ENCODE measurements at places on chromosomes 3 and 15.

DNA sequence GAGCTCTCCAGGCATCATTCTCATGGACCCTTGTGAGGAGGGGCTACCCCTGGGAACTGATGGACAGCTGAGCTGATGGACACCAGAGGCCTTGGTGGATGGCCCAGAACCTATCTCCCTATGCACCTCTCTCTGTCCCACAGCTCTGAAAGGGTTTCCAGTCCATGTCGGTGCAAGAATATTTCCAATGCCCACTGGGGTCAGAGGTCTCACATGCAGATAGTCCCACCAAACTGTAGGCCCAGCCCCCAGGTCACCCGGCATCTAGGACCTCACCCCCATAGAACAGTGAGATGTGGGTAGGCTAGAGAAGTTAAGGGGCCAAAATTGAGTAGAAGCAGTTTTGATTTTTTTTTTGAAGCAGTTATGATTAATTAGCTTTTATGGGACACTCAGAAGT lies 2.6 kb downstream of the ALPK3 start:
- no peak for DNase-seq

GRCh38 chr3:15520185-15520584 lies 1.3 kb downstream of the COLQ start:
- DNase-seq, result no peak

GRCh38 chr15:48422401-48422800 lies 91.2 kb downstream of the DUT start:
- no peak for DNase-seq

GRCh38 chr3:121995161-121996137 lies 26.6 kb downstream of the ILDR1 start:
- no peak for DNase-seq

DNA sequence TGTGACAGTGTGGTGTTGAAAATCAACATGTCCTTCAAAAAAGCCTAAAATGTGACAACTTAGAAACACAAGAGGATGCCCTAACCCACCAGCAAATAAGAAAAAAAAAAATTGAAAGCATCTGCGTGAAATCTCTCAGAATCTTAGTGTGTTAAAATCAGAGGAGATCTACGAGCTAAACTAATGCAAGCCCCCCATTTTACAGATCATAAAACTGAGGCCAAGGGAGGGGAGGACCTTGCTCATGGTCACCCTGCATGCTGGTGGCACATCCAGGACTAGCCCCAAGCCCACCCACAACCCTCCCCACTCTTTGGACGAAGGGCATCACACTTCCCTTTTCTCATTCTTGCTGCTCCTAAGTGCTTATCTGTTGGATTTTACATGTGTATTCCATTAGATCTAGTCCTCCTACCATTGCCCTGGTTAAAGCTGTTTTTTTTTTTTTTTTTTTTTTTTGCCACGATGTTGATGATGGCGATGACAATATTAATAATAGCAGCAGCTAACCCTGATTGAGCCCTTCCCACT lies 29.1 kb upstream of the NOX5 start:
- DNase-seq, result no peak

- no peak for DNase-seq
Measured at GRCh38 chr3:121431726-121432517, 113.9 kb downstream of the POLQ start.

DNA sequence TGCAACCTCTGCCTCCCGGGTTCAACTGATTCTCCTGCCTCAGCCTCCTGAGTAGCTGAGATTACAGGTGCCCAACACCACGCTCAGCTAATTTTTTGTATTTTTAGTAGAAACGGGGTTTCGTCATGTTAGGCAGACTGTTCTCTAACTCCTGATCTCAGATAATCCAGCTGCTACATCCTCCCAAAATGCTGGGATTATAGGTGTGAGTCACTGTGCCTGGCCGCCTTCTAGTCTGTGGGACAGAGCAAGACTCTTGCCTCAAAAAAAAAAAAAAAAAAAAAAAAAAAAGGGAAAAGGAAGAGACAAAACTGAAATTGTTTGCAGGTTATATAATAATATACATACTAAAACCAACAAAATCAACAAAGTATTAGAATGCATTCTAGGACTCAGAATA lies 215.2 kb downstream of the PCCB start:
- no peak for DNase-seq

- DNase-seq, result no peak
Measured at GRCh38 chr3:58688574-58688973, 22.0 kb upstream of the FAM3D start.

DNA sequence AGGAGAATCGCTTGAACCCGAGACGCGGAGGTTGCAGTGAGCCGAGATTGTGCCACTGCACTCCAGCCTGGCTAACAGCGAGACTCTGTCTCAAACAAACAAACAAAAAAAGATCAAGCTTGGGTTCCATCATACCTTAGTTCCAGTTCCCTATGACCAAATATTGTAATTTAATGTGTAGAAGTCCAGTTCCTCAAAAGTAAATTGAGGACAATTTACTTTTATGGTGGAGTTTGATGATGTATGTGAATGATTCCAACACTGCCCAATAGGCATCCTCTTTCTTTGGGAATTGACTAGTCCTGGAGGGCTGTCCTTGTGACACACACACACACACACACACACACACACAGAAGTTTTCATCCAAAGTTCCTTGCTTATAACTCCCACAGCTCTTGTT lies 2.8 kb upstream of the PKM start:
- no peak for DNase-seq

DNA sequence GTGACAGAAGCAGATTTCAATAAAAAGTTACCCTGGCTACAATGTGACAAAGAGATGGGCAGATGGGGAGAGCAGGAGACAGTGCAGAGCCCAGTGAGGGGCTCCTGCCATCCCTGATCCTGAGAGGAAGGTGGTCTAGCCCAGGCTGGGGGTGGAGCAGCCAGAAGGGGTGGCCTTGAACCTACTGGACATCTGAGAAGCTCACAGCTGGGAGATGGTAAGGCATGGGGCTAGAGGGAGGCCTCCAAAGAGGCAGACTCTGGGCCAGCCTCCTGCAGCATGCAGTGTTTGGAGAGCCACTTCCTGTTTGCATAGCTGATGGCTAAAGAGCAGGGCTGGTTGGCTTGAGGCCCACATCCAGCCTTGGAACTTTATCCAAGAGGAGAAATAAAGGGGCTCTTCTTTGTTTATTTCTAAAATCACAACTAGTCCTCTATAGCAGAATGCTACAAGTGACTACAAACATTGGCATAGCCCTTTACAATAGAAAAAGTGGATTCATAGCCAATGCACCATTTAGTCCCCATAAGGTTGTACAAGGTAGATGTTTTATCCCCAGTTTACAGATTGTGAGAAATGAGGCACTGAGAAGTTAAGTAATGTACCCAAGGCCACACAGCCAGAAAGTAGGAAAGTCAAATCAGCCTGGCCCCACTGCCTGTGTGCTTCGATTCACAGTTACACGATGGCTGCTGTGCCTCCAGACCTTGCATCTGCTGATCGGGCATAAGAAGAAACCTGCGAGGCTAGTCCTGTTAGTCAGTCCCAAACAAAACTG lies 4.6 kb downstream of the EFCC1 start:
- no peak for DNase-seq

- DNase-seq, result peak; percentile 88
Measured at GRCh38 chr3:141738022-141738890, at the start of gene RNF7. RNF7 (plus strand) TSS chr3:141738298; CDS start chr3:141738342, 44 bp downstream.

DNA sequence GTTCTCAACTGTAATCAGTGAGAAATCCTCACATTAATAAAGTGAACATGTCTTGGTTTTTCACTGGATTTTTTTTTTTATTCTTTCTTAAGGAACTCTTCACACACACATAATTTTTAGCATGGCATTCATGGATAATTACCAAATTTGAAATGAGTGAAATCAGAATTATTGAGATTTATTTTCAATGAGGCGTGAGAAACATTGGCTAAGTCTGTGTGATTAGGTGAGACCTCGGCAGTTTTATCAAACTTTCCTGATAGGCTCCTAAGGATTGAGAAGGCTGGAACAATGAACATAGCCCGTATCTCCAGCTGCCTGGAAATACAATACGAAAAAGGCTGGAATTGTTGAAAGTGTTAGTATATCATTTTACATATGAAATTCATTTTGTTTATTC lies 35.5 kb downstream of the MDFIC2 start:
- no peak for DNase-seq

DNA sequence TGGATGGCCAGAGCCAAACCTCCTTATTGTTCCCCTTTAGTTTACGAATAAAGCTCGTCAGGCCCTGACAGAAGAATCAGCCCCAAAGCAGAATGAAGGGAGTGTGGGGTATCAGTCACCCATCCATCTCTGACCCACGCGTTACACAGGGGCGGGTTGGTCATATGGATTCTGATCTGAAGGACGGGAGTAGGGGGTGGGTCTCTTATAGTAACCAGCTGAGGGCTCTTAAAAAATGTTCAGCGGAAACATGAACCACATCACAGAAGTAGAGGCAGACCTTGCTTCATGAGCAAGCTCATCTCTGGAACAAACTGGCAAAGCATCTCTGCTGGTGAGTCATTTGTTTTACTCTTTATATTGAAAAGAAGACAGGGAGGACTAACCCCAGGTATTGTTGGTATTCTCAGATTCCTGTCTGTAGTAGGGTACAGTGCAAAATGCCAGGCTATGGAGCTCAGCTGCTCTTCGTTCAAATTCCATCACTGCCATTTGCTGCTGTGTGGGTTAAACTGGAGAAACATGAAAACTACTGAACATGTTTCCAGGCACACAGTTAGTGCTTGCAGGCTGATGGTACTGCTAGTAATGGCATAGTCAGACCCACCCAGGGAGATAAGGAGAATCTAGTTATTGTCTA lies at the start of gene CXCR6:
Gene CXCR6 (plus strand): TSS at position 258 of the 640 bp plus-strand sequence. CDS start 3,018 bp downstream, outside the sequence.
- DNase-seq, result no peak

DNA sequence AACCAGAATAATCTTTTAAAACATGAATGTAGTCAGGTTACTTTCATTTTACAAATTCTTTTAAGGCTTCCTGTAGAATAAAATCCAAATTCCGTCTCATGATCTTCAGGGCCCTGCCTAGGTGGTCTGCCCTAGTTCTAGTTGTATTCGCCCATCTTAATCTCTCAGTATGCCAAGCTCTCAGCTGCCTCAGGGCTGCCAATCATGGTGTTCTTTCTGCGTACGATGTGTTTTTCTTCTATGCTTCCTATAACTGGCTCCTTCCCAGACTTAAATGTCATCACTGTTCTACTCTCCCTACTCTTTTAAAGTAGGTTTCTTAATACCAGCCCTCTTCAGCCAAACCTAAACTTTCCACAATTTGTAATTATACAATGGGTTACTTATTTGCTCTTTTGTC lies 107.4 kb downstream of the GREM1 start:
- DNase-seq, result no peak

DNA sequence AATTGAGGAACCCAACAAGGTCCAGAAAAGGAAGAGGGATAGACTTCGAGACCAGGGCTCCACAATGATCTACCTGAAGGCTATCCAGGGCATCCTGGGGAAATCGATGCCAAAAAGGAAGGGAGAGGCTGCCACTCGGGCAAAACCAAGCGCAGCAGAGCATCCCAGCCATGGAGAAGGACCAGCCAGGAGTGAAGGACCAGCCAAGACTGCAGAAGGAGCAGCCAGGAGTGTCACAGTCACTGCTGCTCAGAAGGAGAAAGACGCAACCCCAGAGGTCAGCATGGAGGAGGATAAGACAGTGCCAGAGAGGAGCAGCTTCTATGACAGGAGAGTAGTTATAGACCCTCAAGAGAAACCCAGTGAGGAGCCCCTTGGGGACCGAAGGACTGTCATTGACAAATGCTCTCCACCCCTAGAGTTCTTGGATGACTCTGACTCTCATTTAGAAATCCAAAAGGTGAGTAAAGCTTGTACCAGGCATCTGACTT lies 12.0 kb downstream of the TATDN2 start:
- DNase-seq, result no peak

DNA sequence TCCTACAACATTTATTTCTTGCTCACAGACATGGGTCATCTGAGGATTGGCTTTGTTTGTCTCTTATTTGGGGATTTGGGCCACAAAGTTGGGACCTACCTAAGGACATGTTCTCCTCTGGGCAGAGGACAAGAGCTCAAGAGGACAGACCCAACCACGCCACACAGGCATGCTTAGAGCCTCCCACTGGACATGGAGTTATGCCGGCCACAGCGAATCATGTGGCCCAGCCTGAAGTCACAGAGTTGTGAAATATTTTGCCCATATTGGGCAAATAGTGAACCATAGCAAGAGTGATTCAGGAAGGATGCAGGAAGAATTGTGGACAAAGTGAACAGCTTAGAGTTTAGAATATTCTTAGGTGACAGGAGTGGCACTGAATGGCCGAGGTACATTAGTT lies 9.9 kb downstream of the TRAK1 start:
- DNase-seq, result no peak

DNA sequence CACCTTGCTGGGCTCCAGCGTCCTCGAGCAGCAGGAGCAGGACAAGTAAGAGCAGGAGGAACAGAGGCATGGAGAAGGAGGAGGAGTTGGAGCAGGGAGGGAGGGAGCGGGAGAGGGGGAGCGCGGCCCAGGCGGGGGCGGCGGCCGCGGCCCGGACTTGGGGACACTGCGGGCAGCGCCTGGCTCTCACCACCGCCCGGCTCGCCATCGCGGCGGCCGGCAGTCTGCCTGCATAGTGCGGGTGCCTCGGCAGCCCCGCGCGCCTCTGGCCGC lies 440 bp downstream of the DCBLD2 start:
- no peak for DNase-seq

GRCh38 chr15:63501256-63502089 lies 2.9 kb upstream of the USP3 start:
- DNase-seq, result no peak

DNA sequence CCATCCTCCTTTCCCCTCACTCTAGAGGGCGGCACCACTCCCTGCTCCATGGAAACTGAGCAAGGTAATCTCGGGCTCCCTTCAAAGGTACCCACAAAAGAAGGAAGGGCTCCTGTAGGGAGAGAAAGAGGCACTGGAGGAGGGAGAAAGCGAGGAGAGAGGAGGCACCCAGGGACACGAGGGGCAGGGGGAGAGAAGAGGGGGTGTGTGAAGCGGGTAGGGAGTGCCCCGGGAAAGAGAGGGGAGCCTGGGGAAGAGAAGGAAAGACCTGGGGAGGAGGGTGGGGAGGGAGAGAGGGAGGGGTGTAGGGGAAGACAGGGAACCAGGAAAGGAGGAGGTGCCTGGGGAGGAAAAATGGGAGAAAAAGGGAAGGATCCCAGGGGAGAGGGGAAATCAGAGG lies 523 bp downstream of the VILL start:
- DNase-seq, result no peak

- no peak for DNase-seq
Measured at GRCh38 chr3:53819163-53819868, 26.9 kb downstream of the CHDH start.
